ENCODE measurements at places on chromosomes 2 and 18.

DNA sequence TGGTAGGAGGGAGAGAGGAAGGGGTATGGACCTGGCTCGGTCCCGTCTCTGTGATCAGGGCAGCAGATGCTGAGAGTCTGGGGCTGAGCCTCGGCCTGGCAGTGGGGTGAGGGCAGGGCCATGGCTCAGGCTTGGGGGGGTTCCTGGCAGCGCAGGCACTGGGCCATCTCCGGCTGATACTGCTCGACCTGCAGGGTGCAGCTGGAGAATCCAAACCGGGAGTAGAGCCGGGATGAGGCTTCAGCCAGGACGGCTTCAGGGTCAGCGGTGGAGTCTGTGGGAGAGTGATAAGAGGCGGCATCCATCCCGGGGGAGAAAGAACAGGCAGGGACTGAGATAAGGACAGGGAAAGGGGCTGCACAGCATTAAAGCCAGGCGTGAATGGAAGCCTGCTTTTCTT is 7.7 kb downstream of the SLC30A3 start:
- DNase-seq = no peak

- no peak for DNase-seq
Measured at GRCh38 chr2:159045545-159046454, 77.4 kb downstream of the TANC1 start.

GRCh38 chr2:219552382-219553167 is 8.7 kb downstream of the TMEM198 start:
- DNase-seq = peak; percentile 65

GRCh38 chr2:222193328-222193983 is 105.3 kb downstream of the PAX3 start:
- no peak for DNase-seq

DNA sequence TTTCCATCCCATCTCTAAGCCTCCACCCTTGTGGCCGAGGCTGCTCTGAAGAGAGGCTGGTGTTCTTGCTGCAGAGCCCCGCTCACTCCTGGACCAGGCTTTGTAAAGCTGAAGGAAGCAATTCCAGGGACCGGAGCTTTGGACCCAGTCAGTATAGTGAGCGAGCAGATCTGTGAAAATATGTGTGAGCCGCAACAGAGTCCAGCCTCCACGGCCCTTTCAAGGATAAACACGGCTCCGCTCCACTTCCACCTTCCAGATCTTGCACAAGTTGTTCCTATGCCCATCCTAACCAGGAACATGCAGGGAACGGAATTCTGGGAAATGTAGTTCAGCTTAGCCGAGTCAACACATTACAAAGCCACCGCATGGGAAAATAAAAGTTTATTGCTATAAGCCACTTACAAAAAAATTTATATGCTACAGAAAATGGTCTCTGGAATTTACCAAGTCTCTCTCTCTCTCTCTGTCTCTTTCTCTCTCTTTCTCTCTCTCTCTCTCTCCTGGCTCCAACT is 151.7 kb upstream of the ZNF521 start:
- no peak for DNase-seq

GRCh38 chr2:54681416-54681815 is 42.0 kb upstream of the EML6 start:
- DNase-seq = no peak

DNA sequence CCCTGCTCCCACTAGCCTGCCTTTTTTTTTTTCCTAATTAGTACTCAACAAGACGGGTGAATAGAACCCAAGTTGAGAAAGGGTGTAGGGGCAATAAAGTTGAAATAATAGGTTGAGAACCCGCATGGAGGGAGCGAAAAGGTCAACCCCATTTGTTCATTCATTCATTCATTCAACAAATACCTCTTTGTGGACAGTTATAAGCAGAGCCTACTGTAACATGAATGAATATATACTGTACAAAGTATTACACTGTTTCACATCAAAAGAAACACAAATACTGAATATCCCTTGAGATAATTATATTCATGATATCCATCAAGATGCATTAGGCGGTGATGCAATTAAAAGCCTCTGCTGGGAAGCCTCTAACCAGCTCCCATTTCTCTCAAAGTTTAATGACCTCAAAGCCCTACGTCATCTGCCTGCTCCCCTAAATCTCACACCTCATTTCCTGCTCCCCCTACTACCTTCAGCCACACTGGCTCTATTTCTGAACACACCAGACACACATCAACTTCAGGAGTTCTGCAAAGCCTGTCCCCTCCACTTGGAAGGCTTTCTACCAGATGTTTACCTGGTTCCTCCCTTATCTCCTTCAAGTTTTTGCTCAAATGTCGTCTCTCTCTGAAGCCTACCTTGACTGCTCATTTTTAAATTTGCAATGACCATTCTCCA is 1.4 kb upstream of the NBAS start:
- no peak for DNase-seq

DNA sequence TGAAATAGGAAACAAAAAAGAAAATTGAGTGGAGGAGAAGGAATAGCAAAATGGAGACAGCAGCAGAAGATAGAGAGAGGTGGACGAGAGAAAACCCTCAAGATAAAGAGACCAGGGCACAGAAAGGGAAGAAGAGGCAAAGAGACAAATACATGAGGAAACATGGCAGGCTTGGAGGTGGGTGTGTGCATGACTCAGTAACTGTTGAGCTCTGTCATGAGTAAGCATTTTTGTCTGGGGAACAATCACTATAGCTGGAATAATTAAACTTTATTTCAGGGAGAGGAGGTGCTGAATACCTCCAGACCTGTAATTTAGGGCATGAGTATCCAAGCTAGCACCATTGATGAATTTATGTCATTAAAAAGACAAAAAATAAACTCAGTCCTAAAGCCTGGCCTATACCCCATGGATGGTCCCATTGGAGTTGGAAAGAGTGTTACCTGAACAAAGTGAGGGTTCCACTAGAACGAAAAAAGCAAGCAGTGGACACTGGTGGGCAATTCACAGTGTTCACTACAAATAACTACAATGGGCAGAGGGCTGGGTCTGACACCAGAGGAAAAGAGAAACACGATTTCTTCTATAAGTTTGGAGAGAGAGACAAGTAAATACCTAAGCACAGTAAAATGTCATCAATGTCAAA is 145.5 kb downstream of the ADCYAP1 start:
- no peak for DNase-seq

DNA sequence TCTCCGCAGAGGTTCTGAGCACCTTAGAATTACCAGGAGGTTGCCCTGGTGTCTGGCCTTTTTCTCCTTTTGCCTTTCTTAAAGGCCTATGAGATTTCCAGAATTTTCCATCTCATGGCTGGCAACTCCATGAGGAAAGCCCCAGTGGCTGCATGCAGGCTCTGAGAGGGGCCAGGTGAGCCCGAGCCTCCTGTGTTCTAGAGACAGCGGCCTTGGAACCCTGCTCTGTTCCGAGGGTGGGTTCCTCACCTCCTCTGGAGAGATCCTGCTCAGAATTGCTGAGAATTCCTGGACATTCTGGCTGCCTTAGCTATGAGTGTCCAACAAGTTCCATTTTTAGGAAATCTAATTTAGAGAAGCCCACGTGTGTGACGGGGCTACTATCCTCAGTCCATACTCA is 35.7 kb upstream of the HPCAL1 start:
- no peak for DNase-seq

- no peak for DNase-seq
Measured at GRCh38 chr2:117850015-117850414, 35.5 kb downstream of the DDX18 start.

DNA sequence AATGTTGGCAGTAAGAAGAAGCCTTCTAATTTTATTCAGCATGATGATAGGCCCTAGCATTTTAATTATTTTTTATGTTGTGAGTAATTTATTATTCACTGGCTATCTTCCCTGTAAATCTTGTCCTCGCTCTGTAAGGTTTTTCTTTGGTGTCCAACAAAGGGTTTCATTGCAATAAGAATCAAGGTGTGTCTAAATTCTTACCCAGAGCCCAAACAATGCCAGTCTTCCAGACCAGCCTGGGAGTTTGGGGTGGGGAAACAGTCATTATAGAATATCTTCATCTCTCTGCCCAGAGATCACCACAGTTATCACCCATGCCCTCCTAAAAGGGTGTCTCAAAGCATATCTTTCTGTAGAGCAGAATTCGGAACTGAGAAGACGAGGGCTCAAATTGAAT is at the start of gene DSG4:
DSG4 (plus strand) TSS at position 301 of the 400 bp plus-strand sequence. CDS start 135 bp downstream, outside the sequence.
- DNase-seq = no peak

DNA sequence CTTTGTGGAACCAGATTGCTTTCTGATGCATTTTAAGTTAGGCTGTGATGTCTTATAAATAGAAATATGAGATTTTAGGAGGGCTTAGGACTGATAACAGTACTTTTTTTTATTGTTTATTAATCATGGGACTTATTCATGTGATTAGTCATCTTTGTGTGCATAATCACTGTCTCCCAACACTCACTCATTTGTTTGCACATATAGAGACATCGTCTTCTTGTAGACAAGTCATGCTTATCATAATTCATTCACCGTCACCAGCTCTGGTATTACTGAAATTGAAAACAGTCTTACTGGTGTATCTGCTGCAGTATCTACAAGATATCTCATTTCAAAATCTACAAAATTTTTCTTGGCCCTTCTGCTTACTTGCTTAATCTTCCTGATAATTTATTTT is 45.8 kb downstream of the WDR7 start:
- no peak for DNase-seq

- no peak for DNase-seq
Measured at GRCh38 chr2:37325625-37326071, 1.0 kb upstream of the PRKD3 start.

DNA sequence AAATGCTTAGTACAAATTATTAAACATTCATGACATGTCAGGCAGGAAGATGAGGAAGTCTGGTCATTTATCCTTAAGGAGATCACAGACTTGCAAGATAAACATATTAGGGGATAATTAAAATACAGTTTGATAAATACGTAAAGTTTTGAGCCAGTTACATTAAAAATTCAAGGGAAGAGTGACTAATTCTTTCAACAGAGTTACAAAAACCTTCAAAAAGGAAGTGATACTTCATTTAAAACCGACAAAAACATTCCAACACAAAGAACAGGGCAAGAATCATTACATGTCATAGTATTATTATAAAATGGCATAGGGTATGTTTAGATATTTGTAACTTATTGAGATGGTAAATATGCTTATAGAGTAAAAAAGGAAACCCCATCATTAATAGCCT is 636.0 kb downstream of the NR4A2 start:
- no peak for DNase-seq

- no peak for DNase-seq
Measured at GRCh38 chr18:35852786-35853185, 119.7 kb upstream of the RMP24 start.

DNA sequence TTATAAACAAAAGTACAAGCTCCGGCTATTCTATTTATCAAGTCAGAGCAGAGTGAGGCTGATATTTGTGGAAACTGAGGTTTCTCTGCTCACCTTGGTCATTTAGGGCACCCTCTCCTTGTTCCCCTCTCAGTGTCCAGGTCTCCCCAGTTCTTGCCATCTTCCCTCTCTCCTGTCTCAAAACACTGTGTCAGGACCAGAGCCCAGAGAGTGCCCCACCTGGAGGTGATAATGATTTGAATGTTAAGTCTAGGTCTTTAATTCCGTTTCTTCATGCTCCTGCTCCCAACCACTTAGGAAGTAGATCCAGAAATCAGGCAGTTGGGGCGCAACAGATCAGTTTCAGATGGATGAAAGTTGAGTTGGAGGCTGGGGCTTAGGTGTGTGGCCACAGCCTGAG is 9.2 kb upstream of the ADCY3 start:
- no peak for DNase-seq

GRCh38 chr2:39228413-39229209 is 15.2 kb downstream of the CDKL4 start:
- no peak for DNase-seq

DNA sequence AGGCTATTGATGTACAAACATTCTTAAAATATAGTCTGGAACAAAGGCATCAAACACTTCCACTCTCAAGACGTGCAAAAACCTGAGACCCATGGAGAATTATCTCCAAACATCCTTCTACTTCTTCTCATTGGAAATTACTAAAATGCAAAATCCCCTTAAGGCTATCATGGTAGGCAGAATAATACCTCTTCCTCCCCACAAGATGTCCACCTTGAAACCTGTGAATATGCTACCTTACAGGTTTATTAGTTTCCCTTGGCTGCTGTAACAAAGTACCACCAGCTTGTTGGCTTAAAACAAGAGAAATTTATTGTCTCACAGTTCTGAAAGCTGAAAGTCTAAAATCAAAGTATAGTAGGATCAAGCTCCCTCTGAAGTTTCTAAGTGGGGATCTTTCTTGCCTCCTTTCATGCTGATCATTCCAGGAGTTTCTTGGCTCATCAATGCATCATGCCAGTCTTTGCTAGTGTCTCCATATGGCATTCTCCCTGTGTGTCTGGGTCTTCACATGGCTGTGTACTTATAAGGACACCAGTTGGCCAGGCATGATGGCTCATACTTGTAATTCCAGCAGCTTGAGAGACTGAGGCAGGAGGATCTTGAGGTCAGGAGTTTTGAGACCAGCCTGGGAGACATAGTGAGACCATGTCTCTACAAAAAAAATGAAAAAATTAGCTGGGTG is 163.7 kb upstream of the NCK2 start:
- DNase-seq = no peak

DNA sequence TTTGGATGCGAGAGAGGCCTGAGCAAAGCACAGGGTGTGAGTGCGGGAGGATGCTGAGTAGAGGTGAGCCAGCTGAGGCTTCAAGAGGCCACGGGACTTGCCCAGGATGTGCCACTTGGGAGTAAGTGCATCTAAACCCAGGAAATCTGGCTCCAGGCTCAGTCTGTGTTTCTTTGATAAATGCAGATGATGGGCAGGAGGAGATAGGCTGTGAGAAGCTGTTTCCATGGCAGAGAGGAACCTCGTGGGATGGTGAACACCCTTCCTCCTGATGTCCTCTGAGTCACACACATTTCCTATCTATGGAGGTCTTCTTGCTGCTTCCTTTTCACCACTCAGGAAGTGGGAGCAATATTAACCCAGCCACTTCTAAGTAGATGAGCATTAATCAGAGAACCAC is 38.4 kb upstream of the CELF4 start:
- DNase-seq = no peak

DNA sequence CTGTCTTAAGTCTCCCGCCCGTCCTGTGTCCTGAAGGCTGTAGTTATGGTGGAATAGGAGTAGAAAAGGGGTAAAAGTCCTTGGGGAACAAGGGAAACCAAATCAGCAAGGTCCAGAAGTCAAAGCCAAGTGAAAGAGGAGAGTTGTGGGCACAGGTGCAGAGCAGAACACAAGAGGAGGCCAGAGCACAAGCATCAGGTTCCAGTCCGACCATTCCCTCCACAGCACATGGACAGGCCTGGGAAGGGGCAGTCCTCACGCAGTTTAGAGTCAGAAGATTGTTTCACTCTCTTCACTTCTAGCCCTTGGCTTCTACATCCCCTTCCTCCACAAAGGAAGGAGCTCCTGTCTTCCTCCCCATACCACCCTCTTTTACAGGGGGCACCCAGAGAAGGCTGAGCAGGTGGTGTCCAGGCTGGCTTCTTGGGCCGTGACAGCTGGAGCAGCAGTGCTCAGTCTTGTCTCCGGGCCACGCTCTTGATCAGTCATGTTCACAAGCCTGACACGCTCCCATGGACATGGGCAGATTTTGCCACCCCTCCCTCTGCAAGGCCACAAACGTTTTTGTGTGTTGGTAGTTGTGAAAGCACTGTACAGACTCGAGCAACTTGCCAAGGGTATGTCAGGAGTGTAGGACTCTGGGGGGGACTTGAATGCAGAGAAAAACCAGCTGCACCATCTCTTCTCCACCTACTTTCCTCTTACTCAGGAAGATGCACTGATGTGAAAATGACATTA is 138.5 kb upstream of the DAPL1 start:
- no peak for DNase-seq

GRCh38 chr2:116411211-116411610 is 1403.3 kb upstream of the DDX18 start:
- DNase-seq = no peak

Measured in hematopoietic multipotent progenitor cell treated with erythropoietin and hydrocortisone succinate and interleukin-3 and kit ligand, for 17 days (in vitro differentiated cells).